ENCODE measurements at places on chromosomes 3 and 15.

DNA sequence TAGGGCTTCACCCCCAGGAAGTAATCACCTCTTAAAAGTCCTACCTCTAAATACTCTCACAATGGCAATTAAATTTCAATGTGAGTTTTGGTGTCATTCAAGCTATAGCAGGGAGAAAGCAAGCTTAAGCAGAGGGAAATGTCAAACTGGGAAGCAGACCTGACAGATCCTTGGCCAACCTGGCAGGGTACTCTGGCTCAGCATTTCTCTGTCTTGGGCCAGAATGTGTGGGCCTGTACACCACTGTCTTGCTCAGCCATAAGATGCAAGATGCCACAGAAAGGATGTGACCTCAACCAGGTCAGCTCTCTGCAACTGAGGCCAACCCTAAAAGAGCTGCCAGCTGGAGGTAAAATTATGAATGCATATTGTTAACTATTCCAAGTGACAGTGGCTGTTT, 130.6 kb upstream of the CMC1 start:
- DNase-seq = no peak
- H3K4me1 ChIP-seq = no peaks in the 10 kb centered on the region
- H3K4me3 ChIP-seq = no peak overlapping the region
- H3K36me3 ChIP-seq = no peaks in the 10 kb centered on the region
- H3K27me3 ChIP-seq = no peaks in the 10 kb centered on the region

- no peaks in the 10 kb centered on the region for H3K36me3 ChIP-seq
- DNase-seq = no peak
- no peak overlapping the region for H3K27ac ChIP-seq
Observed at GRCh38 chr3:129614435-129614834, 8.0 kb upstream of the PLXND1 start.

DNA sequence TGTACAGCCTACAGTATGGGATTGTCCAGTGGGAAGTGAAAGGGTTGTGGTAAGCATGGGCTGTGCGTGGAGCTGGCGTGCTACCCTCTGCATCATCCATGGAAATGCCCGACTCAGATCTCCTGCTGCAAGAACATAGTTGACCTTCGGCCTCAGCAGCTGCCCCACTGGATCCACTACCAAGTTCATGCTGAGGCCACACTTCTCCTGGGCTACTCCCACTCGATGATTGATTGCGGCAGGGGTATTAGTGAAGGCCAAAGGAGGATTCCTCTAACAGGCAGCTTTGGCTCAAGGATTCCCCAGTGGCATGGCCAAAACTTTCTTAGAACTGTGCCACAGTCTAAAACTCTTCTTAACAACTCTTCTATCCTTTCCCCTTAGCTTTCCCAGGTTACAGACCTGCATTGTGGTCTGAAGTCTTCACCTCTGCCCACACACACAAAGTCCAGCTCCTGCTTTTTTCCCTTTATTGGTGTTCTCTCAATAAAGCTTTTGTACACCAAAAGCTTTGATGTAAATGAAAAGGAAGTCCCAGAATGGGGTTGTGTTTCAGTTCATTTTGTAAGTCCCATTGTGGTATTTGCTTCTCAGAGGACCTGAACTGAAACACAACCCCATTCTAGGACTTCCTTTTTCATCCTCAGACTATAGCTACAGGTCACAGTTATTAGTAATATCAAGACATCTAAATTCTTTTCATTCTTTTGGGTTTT, 4.9 kb upstream of the TBC1D5 start:
- no peak overlapping the region for H3K4me3 ChIP-seq
- peaks cover 36% of the 10 kb centered on the region for H3K4me1 ChIP-seq
- H3K27me3 ChIP-seq = no peaks in the 10 kb centered on the region
- peak overlapping the region; percentile 14 for H3K27ac ChIP-seq

DNA sequence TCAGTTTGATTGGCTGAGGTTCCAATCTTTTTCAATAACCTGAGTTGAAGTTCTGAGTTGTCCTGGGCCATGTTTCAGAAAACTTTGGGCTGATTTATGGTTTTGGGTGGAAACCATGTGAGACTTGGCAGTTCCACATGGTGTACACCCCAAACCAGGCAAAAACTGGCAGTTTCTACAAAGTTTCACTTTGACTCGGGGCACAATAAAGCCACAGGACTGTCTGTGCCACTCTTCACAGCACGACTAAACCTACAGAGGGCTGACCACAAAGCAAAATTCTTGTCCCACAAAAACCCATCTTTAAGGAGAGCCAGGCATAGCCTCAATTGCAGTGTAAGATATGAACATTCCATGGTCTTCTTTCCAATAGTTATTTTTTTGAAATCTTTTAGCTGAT, 155.0 kb downstream of the DUT start:
- no peaks in the 10 kb centered on the region for H3K27me3 ChIP-seq
- H3K4me3 ChIP-seq = no peak overlapping the region
- no peak for DNase-seq
- no peaks in the 10 kb centered on the region for H3K36me3 ChIP-seq

GRCh38 chr3:77513542-77513941, 473.6 kb downstream of the ROBO2 start:
- no peak for DNase-seq
- no peaks in the 10 kb centered on the region for H3K27me3 ChIP-seq
- H3K36me3 ChIP-seq = no peaks in the 10 kb centered on the region

DNA sequence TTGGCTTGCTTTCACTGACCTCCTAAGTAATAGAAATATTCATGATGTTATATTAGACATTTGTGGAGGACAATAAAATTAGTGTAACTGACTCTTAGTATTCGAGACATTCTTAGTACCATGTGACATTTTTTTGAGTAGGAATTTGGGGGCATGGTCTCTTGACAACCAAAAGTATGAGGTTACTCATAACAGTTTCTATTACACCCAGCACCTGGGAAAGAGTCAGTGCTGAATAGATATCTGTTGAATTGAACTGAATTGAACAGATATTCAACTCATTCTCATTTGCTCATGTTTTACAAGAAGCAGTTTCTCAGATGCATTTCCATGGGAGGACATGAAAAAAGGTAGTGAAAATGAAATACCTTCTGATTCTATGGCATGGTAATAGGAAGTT, 84.4 kb downstream of the CMSS1 start:
- H3K4me3 ChIP-seq = no peak overlapping the region
- H3K27me3 ChIP-seq = no peaks in the 10 kb centered on the region
- peaks cover 11% of the 10 kb centered on the region for H3K4me1 ChIP-seq
- DNase-seq = no peak
- H3K36me3 ChIP-seq = peaks cover 10% of the 10 kb centered on the region
- no peak overlapping the region for H3K27ac ChIP-seq

DNA sequence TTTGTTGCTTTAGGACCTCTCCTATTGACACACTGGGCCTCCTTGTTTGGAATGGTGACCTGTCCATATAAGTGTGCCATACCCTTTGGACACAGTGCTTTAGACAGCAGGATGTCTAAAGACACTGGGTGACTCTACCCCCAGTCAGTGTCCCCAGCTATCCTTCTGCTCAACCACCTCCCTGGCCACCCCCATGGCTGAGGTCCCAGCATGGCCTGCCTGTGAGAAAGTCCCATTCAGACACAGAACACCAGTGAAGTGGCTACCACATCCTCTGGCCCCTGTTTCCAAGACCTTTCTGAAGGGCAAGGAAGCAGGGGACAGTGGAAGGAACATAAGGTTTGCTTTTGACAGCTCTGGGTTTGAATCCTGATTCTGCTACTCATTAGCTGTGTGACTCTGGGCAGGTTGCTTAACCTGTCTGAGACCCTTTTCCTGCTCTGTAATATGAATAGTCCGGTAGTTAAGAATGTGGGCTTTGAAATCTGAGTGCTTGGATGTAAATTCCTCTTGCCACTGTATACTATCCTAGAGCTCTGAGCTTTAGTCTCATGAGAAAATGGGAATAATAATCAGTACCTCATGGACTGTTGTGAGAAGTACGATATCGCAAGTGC, 6.3 kb upstream of the AP3S2 start:
- H3K27ac ChIP-seq = no peak overlapping the region
- H3K4me1 ChIP-seq = peaks cover 12% of the 10 kb centered on the region
- no peak overlapping the region for H3K4me3 ChIP-seq

- no peak overlapping the region for H3K4me3 ChIP-seq
- no peaks in the 10 kb centered on the region for H3K4me1 ChIP-seq
- no peak for DNase-seq
- no peaks in the 10 kb centered on the region for H3K27me3 ChIP-seq
Observed at GRCh38 chr3:101625879-101626278, 51.1 kb downstream of the ZBTB11 start.

DNA sequence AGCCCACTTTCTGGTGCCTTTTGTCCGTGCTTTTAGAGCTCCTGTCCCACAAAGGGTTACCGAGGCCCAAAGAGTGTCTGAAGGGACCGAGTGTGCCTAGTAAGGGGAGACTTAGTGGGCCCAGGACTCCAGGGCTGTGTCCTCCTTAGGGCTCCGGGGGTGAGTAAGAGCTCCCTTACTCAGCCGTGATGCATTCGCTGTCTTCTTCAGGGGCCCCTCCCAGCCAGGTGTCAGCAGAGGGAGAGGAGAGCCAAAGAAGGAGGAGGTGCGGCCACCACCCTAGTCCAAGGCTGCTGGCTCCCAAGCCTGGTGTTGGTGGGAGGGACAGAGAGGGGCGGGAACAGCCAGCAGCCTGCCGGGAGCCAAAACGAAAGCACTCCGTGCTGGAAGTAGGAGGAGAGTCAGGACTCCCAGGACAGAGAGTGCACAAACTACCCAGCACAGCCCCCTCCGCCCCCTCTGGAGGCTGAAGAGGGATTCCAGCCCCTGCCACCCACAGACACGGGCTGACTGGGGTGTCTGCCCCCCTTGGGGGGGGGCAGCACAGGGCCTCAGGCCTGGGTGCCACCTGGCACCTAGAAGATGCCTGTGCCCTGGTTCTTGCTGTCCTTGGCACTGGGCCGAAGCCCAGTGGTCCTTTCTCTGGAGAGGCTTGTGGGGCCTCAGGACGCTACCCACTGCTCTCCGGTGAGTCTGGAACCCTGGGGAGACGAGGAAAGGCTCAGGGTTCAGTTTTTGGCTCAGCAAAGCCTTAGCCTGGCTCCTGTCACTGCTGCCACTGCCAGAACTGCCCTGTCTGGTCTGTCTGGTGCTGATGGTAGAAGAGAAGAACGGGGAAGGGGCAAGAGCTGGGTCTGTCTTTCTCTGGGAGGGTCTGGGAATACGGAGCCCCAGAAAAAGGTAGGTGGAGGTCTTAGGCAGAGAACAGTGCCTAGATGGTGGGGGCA, at the start of gene IL17RC:
IL17RC (plus strand) TSS at position 365 of the 947 bp plus-strand sequence; CDS start at position 583, 218 bp downstream.
- DNase-seq = peak; percentile 53
- H3K4me3 ChIP-seq = peak within 1 kb of the TSS; percentile 68
- no peaks in the 10 kb centered on the region for H3K36me3 ChIP-seq
- H3K27ac ChIP-seq = peak within 1 kb of the TSS; percentile 59
- H3K27me3 ChIP-seq = peaks cover 3% of the 10 kb centered on the region

- no peak overlapping the region for H3K4me3 ChIP-seq
- H3K27ac ChIP-seq = no peak overlapping the region
- H3K27me3 ChIP-seq = no peaks in the 10 kb centered on the region
- H3K36me3 ChIP-seq = no peaks in the 10 kb centered on the region
- H3K4me1 ChIP-seq = peaks cover 3% of the 10 kb centered on the region
- no peak for DNase-seq
Observed at GRCh38 chr3:5314897-5315296, 127.4 kb downstream of the EDEM1 start.

GRCh38 chr3:112476346-112476745, 22.9 kb downstream of the BTLA start:
- peaks cover 62% of the 10 kb centered on the region for H3K4me1 ChIP-seq
- H3K27me3 ChIP-seq = no peaks in the 10 kb centered on the region
- peaks cover 74% of the 10 kb centered on the region for H3K36me3 ChIP-seq
- H3K4me3 ChIP-seq = no peak overlapping the region
- DNase-seq = no peak
- no peak overlapping the region for H3K27ac ChIP-seq

GRCh38 chr3:184832903-184833302, 20.9 kb downstream of the VPS8 start:
- no peak for DNase-seq
- no peak overlapping the region for H3K4me3 ChIP-seq
- H3K36me3 ChIP-seq = peaks cover 38% of the 10 kb centered on the region
- H3K4me1 ChIP-seq = peaks cover 6% of the 10 kb centered on the region

DNA sequence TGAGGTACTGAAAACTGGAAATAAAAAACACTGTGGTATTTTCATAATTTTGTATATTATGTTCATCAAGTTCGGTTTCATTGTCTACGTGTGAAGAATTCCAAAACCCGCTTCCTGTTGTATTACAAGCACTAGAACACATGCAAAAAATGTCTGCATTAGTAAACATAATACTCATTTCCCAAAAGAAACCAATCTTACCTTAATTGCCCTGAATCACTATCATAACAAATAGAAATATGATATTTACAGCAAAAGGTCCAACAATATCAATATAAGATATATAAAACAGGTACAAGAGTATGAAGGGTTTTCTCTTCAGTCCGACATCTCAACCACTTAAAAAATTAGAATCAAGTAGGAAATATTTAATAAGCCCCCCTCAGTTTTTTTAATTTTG, 26.3 kb upstream of the GP5 start:
- no peak for DNase-seq
- no peak overlapping the region for H3K27ac ChIP-seq
- peaks cover 50% of the 10 kb centered on the region for H3K36me3 ChIP-seq
- no peaks in the 10 kb centered on the region for H3K4me1 ChIP-seq

- H3K4me1 ChIP-seq = peaks cover 70% of the 10 kb centered on the region
- peaks cover 4% of the 10 kb centered on the region for H3K27me3 ChIP-seq
- peak overlapping the region; percentile 84 for H3K4me3 ChIP-seq
- peak; percentile 45 for DNase-seq
- peaks cover 2% of the 10 kb centered on the region for H3K36me3 ChIP-seq
- H3K27ac ChIP-seq = peak overlapping the region; percentile 79
Observed at GRCh38 chr15:60589253-60589652, 110.3 kb upstream of the ICE2 start.

- H3K4me3 ChIP-seq = no peak overlapping the region
- H3K36me3 ChIP-seq = no peaks in the 10 kb centered on the region
- peaks cover 21% of the 10 kb centered on the region for H3K4me1 ChIP-seq
- H3K27ac ChIP-seq = peak overlapping the region; percentile 50
- no peak for DNase-seq
Observed at GRCh38 chr3:19539518-19540392, 391.4 kb downstream of the KCNH8 start.

- peaks cover 47% of the 10 kb centered on the region for H3K4me1 ChIP-seq
- peaks cover 17% of the 10 kb centered on the region for H3K36me3 ChIP-seq
- peak overlapping the region; percentile 17 for H3K27ac ChIP-seq
Observed at GRCh38 chr3:106420628-106421027, 551.8 kb upstream of the CBLB start.

DNA sequence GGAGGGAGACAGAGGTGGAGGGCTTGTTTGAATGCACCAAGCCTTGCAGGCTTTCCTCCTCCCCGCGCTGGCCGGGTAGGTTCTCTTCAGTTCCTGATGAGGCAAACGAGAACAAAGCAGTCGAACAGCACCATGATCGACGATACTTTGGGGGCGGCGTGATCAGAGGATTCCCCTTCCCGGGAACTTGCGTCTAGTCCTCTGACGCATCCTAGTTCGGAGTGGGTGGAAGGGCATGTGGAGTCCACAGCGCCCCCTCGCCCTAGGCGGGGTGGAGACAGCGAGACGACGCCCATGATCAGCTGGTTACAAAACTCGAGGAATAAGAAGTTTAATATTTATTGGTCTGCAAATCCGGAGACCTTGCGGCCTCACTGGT, 452 bp upstream of the SV2B start:
- no peak overlapping the region for H3K27ac ChIP-seq
- no peaks in the 10 kb centered on the region for H3K36me3 ChIP-seq
- H3K4me3 ChIP-seq = peak overlapping the region; percentile 68

- peaks cover 60% of the 10 kb centered on the region for H3K27me3 ChIP-seq
- no peaks in the 10 kb centered on the region for H3K4me1 ChIP-seq
- no peak within 1 kb of the TSS for H3K27ac ChIP-seq
- peak; percentile 7 for DNase-seq
- no peak within 1 kb of the TSS for H3K4me3 ChIP-seq
- no peaks in the 10 kb centered on the region for H3K36me3 ChIP-seq
Observed at GRCh38 chr3:123448536-123449101, at the start of gene ADCY5. ADCY5 (minus strand) TSS chr3:123449090; CDS start chr3:123448545, 545 bp downstream.

- H3K27me3 ChIP-seq = peaks cover 30% of the 10 kb centered on the region
- no peaks in the 10 kb centered on the region for H3K4me1 ChIP-seq
- H3K36me3 ChIP-seq = no peaks in the 10 kb centered on the region
- no peak overlapping the region for H3K4me3 ChIP-seq
- H3K27ac ChIP-seq = no peak overlapping the region
- no peak for DNase-seq
Observed at GRCh38 chr3:126137490-126138130, 42.8 kb downstream of the ALDH1L1 start.
